ENCODE measurements at places on chromosomes 6 and 20. TPM values are rescaled to one million over a fixed set of nuclear protein-coding genes. Genes with fewer than 3 reads are reported as not detected.

DNA sequence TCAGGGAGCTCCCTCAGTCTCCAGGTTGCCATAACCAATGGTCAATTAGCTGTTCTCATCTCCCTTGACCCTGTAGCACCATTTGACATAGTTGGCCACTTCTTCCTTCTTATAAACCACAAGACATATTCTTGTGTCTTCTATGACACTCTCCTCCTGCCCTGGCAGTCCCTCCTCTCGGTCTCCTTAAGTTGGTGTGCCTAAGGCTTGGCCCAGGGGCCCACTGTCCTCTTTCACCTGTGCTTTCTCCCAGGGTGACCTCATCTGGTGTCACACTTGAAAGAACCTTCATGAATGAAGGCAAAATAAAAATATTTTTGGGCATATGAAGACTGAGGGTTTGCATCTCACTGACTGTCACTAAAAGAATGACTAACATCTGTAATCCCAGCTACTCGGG lies 9.7 kb upstream of the ADGRF5 start:
- no peak for DNase-seq

DNA sequence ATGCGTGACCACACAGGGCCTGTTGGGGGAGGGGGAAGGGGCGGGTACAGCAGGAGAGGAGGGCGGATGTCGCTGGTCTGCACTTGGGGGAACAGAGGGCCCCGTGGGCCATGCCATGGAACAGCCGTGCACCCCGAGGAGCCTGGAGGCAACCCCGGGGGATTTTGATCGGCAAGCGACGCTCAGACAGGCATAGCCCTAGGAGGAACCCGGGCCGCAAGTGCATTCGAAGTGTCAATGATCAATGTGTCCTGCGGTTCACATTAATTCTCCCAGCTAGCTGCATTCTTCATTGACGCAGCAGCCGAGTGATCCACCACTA lies 772.8 kb upstream of the DEFB115 start:
- no peak for DNase-seq

GRCh38 chr20:63122626-63123025 lies 93.3 kb downstream of the YTHDF1 start:
- DNase-seq = no peak

GRCh38 chr6:108117427-108118358 lies 43.2 kb upstream of the OSTM1 start:
- DNase-seq = peak; percentile 64

GRCh38 chr6:125232466-125232865 lies 69.3 kb downstream of the HDDC2 start:
- no peak for DNase-seq

DNA sequence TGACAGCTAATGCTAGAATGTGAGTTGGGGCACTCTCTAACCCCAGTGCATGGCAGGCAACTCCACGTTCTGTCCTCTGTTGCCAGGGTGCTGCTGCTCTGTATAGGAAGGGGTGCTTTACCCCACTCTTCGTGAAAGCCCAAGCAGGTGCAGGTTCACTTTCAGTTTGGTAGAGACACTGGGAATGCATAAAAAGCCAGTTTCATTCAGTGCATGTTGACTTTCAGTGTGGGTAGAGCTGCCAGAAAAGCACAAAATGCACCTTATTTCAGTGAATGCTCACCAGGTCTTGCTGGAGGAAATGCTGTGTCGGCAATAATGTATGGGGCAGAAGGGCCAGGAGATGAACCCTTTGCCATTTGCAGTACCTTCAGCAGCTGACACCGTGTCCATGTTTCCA lies 62.1 kb upstream of the ADGRB3 start:
- DNase-seq = no peak

SLC2A10 gene
- 3.8 TPM for total RNA-seq

FARS2 gene
- 24.7 TPM for total RNA-seq

OPN5 gene
- 0.06 TPM for total RNA-seq

GRCh38 chr6:111114087-111114443 lies 26.8 kb downstream of the SLC16A10 start:
- no peak for DNase-seq

TBP gene
- 36.7 TPM for total RNA-seq

SLC17A3 gene
- not detected for total RNA-seq

DNA sequence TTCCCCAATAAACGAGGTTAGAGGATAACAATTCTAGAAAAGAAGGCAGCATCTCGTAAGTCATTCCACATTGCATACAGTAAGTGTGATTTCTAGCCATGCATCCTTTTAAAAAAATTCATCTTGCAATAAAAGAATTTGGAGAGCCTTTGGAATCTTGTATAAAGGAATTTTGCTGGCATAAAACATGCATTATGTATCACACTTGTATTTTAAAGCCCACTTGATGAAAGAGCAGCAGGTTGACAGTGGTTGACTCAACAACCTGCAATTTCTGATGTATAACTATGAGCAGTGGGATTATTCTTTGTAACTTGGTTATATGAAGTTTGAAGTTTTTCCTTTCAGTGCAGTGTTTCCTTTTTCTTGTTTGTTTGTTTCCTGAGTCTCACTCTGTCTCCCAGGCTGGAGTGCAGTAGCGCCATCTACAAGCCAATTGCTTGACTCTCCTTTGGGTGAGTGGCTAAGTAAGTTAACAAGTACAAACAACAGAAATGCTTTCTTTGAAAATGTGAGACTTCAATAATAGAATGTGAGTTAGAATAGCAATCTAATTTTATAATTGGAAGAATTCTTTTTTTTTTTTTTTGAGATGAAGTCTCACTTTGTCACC lies 39.9 kb downstream of the JARID2 start:
- DNase-seq = no peak

DNA sequence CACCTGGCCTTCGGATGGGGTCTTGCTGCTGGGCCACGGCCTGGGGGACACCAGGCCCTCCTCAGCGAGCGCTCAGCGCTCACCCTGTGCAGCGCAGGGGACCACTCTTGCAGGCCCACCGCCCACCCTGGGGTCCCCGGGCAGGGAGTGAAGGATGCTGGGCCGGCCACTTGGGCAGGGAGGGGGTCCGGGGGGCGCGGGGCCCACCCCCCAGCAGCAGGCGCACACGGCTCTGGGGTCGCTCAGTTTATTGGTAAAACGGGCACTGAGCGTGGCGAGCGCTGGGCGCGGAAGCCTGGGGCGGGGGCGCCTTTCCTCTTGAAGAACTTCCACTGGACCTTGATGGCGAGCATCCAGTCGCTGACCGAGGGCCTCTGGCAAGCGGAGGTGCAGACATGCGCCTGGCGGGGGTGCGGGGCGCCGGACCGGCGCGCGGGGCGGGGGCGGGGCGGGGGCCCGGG lies 11.1 kb downstream of the EEF1A2 start:
- no peak for DNase-seq

DNA sequence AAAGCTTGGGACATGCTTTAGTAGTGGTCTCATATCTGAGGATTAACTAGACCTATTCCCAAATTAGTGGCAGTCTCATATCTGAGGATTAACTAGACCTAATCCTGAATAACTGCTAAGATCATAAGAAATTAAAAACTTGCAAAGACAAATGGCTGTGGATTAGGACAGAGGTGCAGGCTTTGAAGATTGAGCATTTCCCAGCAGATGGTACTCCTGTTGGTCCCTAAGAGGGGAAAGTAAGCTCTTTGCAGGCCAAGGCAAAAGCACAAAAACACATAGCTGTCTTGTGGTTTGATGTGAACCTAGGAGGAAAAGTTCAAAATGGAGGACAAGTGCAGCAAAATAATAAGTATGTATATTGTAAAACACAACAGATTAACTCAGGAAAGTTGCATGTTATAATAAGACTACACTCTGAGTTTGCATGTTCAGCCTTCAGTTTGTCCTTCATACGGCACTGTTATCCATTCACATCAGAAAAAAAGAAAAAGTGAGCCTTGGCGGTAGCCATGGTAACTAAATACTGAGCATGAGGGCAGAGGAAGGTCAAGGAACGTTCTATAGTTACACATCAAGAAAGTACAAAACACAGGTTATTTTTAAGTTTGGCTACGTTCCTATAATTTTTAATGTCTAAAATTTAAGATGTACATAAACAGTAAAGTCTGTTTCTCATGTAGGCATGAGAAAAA lies 62.8 kb downstream of the FILIP1 start:
- DNase-seq = no peak

- DNase-seq = peak; percentile 79
Observed at GRCh38 chr6:137056121-137056880, 11.5 kb upstream of the IL20RA start.

DNA sequence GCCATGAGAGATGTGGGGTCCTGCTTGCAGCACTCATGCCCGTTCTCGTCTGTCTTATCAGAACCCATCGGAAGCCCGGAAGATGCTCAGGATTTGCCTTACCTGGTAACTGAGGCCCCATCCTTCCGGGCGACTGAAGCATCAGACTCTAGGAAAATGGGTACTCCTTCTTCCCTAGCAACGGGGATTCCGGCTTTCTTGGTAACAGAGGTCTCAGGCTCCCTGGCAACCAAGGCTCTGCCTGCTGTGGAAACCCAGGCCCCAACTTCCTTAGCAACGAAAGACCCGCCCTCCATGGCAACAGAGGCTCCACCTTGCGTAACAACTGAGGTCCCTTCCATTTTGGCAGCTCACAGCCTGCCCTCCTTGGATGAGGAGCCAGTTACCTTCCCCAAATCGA lies 8.3 kb downstream of the PI16 start:
- peak; percentile 46 for DNase-seq

DNA sequence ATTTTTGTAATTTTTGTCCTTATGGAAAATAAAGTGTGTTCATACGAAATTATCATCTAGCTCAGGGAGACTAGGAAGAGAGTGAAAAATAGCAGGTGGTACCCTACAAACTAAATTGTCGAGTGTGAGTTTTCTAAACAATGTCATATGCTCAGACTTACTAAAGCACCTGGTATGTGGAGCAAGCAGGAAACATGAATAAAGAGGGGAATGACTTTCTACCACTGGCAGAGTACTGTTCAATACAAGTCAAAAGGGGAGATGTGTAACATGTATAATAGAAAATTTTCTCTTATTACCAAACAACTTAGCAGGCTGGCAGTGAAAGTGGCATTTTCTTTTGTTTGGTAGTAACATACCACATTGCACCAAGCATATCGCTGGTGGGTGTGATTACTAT lies 36.1 kb downstream of the CTNNBL1 start:
- no peak for DNase-seq

- DNase-seq = no peak
Observed at GRCh38 chr6:109118337-109118736, 23.0 kb downstream of the CEP57L1 start.

All from Daoy (cell line).